ENCODE measurements at places on chromosomes 6 and 20.

- no peak for DNase-seq
Measured at GRCh38 chr6:45200510-45200909, 127.6 kb upstream of the RUNX2 start.

GRCh38 chr20:35702824-35703695, 3.9 kb downstream of the ROMO1 start:
- no peak for DNase-seq

GRCh38 chr6:146017672-146018071, 11.2 kb upstream of the GRM1 start:
- no peak for DNase-seq

DNA sequence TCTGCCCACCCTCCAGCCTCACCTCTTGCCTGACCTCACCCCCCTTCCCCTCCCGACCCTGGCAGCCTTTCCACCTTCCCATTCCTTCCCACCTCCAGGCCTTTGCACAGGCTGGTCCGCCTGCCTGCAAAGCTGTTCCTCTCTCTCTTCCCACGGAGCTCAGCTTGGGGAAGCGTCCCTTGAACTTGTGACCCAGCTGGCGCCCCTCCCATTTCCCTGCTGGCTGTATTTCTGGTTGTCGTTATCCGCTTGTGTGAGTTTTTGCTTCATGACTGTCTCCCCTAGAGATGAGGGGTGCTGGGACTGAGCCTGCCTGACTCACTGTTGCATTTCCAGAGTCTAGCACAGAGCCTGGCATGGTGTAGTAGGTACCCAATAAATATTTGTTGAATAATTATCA, 32.5 kb downstream of the VSTM2L start:
- no peak for DNase-seq

DNA sequence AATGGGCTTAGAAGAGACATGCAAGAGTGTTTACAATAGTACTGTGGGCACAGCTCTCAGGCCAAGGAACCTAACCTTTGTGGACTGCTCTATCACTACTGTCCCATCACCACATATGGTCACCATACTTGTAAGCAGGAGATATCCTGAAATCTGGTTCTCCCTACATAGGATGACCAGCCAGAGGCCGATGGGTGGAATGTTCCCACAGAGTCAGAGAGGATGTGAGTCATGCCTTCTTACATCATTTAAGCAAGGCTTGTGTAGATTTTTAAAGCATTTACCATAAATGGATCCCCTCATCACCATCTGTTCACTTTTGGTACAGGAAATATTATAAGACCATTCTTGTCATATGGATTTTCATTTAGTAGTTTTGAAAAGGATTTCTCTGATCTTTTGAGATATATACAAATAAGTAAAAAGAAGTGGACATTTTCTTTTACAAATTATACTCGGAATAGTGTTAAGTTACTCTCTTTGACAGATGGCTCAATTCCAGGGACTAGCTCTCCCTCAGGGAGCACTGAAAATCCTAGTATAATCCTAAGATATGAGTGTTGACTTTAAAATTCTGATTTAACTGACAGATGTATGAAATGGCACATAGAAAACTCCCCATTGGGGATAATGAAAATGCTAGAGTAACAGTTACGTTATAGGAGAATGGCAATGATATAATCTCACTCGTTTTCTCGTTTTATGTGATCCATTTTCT, 6.6 kb downstream of the HTR1B start:
- DNase-seq, result no peak

DNA sequence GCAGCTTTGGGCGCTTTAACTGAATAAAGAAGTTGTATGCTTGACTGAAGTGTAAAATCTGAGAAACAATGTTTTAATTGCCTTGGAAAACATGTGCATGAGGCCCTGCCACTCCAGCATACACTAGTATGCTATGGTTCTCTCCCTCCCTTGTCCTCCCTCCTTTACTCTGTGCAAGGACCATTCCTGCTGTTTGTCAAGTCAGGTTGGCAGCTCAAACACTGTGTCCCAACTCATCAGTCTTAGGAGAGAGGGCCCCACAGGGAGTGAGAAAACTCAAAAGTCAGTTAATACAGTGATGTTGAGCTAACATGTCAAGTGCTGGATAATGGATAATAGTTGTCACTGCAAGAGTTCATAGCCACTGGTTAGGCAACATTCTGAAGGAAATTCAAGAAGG, 543.6 kb downstream of the GRIK2 start:
- no peak for DNase-seq

DNA sequence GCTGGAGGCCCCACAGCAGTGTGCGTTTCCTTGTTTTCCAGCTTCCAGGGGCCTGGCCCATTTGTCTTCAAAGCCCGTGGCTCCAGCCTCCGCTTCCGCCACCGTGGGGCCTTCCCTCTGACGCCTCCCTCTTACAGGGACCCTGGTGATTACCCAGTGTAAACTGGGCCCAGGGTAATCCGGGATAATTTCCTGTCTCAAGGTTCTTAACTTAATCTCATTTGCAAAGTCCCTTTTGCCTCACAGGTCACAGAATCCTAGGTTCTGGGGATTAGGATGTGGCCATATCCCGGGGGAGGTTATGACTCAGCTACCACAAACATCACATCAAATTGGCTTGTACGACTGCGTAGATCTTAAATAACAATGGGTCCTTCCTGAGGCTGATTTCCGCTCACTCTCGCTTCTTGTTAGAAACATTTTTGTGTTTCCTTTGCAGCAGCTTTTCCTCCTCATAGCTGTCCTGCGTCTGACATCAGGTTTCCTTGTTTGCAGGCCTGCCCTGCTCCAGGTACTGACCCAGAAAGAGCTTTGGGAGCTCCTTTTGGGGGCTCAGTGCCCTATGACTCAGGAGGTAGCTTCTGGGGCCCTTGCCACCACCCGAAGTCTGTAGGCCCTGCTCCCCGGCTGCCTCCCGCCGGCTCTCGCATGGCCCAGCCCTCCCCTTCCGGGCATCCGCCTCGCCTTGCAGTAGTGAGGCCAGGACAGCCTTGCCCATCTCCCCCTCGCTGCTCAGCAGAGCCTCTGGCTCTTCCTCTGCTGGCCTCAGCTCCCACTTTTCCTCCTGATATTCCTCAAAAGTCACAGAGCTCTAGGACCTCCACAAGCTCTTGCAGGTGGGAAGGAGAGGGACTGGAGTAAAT, 100.5 kb downstream of the ERMARD start:
- no peak for DNase-seq

DNA sequence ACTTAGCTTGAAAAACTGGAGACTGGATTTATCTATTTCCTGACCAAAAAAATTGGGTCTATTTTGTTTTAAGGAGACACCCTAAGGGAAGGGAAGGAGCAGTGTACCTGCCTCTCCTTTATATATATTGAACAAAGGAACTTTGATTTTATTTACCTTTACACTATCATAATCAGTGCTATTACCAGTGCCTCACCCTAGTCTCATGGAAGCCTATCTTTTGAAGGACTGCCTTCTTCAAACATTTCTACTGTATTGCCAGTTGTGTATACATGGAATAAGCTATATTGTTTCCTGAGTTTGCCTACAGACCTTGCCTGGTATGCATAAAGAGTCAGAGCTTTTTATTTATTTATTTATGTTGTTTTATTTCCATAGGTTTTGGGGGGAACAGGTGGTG, 124.9 kb downstream of the UTRN start:
- no peak for DNase-seq

DNA sequence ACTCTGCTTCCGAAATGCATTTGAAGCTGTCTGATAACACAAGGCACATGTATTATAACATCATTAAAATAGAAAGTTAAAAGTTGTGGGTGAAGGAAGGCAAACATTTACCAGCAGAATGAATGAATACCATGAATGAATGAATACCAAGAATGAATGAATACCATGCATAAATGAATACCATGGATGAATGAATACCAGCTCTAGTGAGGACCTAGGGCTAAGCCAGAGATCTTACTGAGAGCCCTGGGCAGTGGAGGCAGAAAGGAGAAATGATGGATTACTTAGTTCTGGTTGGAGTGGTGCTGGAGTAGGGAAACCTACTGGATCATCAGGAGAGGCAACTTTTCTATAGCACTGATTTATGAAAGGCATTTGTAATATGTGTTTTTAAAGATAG, 998.0 kb downstream of the KIF16B start:
- DNase-seq, result no peak

DNA sequence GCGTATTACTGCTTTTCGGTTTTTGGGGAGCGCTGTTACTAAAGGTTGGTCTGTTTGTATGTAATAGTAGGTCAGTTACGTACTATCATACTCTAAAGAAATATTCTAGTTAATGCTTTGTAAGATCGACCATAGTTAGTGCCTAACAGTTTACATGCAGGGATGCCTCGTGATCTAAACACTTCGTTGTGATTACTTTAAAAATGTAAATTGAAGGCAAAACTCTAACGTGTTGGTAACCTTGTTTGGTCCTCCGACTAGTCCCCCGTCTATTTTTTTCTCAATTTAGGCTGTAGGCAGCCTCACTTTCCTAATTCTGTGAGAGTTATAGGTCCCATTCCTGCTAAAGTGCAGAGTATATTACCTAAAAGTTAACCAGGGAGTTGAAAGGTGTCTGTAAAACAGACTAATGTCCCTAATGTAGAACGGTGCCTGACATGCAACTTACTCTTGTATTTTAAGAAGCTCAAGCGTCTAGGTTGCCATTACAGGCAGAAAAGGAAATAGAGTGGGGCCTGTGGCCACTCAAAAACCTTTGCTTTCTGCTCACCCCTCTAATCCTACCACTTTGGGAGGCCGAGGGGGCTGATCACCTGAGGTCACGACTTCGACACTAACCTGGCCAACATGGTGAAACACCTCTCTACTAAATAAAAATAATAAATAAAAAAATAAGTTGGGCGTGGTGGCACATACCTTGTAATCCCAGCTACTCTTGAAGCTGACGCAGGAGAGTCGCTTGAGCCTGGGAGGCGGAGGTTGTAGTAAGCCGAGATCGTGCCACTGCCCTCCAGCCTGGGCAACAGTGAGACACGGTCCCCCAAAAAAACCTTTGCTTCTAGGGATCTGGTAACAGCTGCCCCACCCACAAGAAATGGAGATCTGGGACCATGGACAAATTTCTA, 37.8 kb downstream of the HFE start:
- DNase-seq, result peak; percentile 52

- DNase-seq, result no peak
Measured at GRCh38 chr20:13102237-13102636, 93.5 kb downstream of the SPTLC3 start.

DNA sequence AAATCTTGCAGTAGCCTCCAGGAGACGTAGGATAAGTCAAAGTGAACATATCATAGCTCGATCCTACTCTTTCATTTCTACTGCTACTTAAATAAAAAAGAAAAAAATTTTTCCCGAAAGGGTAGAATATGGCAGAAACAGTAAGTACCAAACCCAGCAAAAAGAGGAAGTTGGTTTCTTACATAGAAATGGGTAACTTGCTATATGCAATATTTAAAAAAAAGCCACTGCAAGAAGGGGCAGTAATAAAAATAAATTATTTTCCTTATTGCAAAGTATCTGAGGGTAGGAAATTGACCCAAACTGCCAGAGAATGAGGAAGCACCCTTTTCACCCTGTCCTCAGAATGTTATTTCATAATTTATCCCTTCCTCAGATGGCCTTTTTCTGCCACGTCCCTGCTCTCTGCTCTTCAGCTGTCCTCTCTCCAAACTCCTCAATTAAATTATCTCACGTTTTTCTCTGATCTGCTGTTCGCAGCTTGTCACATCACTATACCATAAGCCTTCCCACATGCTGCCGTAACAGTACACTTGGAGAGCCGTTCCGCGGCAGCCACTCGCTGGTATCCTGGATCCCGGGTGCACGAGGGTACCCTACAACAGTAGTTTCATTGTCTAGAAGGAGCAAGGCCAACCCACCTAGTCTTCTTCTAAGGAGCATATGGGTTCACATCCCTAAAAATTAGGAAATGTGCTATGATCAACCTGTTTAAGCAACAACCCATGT, 149.6 kb downstream of the BACH2 start:
- DNase-seq, result no peak

GRCh38 chr20:14234666-14235295, 102.6 kb downstream of the FLRT3 start:
- no peak for DNase-seq

- no peak for DNase-seq
Measured at GRCh38 chr6:11814106-11814505, 35.5 kb upstream of the ADTRP start.

DNA sequence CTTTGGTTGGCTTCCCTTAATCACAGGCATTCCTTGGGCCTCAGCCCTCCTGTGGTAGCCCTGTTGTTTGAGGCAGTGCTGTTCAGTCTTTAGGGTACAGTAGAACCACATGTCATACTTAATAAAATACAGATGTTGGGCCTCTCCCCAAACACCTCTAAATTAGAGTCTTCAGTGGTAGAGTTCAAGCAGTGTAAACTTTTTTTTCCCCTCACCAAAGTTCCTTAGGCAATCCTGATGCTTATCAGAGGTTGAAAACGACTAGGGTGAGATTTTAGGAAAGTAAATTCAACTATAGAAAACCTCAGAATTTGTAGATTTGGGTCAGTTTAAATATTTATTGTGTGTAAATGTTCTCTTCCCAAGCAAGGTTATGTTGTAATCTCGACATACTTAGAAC, 44.6 kb downstream of the BLTP3A start:
- no peak for DNase-seq

DNA sequence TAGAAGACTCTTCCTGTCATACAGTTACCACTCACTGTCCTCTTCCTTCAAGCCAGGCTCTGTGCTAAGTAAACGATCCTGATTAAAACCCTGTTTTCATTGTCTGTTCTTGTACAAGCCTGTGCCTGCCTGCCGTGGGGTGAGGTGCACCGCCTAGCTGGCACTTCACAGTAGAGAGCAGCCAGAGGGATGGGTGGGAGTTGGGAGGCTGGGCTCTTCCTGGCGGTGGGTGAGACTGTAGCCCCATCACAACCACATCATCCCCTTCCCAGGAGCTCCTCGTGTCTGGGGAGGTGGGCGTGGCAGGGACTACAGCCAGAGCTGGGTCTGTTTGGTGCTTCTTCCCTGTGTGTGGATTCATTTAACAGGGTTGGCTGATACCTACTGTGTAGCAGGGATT, 382.0 kb downstream of the TAF4 start:
- no peak for DNase-seq

DNA sequence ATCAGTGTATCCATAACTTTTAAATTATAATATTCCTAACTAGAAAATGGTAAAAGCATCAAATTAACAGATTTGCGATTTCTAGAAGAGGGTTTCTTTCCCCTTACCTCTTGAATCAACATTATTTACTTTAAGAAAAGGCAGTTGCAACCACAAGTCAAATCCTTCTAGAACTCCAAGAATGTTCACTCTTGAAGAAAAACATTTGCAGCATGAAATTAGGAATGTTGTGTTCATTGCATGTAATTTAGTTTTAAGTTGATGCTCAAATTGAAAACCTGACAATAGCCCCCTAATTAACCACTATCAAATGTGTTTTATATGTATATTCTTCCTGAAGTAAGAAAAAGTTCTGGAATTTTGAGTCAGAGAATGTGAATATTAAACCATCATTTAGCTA, 2.3 kb upstream of the REV3L start:
- no peak for DNase-seq

Data from RPMI8226 (cell line).